CD4-positive, alpha-beta T cell (primary cell): ENCODE measurements at places on chromosomes 6 and 20.
A peak's percentile ranks its signal among the peaks of the same experiment; 100 is the strongest.

DNA sequence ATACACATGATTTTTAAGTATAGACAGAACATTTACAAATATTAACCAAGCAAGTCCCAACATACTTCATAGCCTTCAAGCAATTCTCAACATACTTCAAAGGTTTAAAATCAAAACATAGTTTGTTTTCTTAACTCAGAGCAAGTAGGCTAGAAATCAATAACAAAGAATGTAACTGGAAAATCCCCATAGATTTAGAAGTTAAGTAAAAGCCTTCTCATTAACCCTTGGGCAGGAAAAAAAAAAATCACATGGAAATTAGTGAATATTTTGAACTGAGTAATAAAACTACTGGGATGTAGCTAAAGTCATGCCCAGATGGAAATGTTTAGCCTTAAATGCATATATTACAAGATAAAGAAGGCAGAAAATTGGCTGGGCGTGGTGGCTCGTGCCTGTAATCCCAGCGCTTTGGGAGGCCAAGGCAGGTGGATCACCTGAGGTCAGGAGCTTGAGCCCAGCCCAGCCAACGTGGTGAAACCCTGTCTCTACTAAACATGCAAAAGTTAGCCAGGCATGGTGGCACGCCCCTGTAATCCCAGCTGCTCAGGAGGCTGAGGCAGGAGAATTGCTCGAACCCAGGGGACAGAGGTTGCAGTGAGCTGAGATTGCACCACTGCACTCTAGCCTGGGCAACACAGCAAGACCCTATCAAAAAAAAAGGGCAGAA, 316.1 kb downstream of the TAF4 start:
- no peak for DNase-seq

- DNase-seq: no peak
Observed at GRCh38 chr6:67219346-67219745, 1415.7 kb upstream of the ADGRB3 start.

- DNase-seq: no peak
Observed at GRCh38 chr6:2839195-2839981, 2.3 kb downstream of the SERPINB1 start.

- DNase-seq: no peak
Observed at GRCh38 chr6:52953911-52954839, 40.9 kb downstream of the GSTA4 start.

GRCh38 chr6:107228754-107229153, 113.4 kb upstream of the BEND3 start:
- no peak for DNase-seq

DNA sequence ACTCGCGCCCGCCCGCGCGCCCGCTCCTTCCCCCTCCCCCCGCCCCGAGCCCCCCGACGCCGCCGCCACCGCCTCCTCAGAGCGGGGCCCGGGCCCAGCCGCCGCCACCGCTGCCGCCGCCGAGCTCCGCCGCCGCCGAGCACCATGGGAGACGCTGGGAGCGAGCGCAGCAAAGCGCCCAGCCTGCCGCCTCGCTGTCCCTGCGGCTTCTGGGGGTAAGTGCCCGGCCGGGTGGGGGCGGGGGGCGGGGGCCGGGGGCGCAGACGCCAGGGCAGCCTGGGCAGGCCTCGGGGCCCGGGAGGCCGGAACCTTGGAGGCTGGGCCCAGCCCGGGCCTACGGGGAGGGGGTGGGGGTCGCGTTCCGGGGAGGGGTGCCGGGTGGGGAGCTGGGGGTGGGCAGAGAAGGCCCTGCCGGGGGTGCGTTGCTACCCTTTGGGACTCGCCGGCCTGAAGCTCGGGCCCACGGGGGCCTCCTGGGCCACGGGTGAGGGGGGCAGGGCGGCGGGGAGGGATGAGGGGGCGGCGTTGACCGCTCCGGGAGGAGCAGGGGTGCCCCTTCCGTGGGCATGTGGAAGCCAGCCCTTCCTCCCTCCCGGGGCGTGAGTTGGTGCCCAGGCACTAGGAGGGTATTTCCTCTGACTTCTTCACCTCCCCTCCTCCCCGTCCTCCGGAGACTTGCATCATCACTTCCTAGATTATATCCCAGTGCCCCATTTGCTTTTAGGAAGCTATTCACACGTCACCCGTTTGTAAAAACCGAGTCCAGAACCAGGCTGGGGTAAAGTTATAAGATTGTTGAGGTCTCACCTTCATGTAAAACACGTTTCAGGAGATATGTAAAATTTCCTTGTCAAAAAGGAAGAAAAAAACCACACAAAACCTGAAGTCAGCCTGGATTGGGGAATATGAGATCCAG, 533 bp downstream of the ZFAND3 start:
- DNase-seq: peak; percentile 16

- DNase-seq: no peak
Observed at GRCh38 chr20:50372770-50373088, 137.5 kb upstream of the PTPN1 start.

GRCh38 chr20:19079536-19080299, 132.7 kb upstream of the SLC24A3 start:
- no peak for DNase-seq

DNA sequence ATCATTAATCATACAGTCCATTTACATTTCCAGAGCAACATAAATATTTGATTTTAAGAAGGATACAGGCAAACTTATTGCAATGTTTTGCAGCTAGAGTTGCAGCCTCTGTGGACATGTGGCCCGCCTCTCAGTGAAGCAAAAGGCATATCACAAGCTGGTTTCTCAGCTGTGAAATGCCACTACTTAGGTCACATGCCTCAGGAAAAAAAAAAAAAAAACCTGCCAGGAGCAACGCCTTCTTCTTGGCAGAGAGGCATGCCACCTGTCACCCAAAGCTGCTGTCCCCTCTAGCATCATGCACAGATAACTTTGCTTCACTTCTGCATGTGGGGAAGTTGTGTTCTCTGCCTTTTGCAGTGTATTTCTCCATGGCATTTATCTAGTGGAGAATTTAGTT, 18.5 kb downstream of the GRM1 start:
- DNase-seq: no peak

DNA sequence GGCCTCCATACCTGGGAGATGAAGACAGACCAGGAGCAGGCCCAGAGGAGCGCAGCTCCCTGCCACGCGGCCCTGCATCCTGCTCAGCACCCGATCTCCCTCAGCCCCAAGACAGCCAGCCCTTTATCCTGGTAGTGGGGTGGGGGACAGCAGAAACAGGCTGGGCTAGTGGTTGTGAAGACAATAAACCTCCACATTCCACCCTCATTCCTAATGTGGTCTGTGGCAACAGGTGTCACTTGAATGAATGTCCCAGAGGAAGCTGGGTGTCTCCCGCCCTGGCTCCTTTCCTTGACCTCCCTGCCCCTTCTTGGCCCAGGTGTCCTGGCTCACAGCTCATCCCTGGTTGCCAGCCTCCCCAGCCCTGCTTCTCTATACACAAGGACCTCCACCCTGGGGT, at the start of gene C6orf15:
Gene C6orf15 (minus strand): TSS at position 98 of the 400 bp plus-strand sequence. CDS start 20 bp downstream, at position 78.
- no peak for DNase-seq

DNA sequence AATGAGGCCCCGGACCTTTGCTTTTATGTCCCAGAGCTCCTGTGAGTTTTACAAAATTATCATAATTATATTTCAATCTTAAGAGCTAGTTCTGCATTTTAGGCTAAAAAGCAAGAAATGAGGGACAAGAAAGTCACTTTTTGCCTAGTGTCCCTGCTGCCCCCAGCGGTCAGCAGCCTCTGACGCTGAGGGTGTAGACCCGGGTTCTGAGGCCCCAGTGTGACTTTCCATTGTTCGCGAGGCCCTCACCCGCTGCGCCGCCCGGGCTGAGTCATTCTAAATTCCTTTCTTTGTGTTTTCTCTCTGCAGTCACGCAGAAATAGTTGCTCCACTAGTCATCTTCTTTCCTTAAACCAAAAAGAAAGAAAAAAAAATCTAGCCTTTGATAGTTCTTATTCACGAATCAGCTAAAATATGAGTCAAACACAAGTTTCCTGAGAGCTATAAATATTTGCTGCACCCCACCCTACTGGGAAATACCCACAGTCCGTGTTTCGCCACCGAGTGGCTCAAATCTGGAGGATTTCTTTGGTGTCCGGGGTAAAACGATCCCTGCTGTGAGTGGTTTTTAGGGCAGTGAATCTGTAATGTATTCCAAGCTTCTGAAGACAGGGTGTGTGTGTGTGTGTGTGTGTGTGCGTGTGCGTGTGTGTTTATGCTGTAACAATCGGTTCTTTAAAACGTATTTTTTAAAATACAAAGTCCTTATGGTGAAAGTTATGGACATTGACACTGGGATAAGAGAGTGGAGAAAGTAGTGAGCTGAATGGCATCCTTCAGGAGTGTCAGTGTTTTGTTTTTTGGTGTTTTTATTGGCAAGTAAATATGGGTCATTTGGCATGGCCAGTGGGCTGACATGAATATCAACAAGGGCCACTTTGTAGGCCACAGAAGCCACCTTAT, 59.7 kb upstream of the EEF1A1 start:
- DNase-seq: peak; percentile 24

DNA sequence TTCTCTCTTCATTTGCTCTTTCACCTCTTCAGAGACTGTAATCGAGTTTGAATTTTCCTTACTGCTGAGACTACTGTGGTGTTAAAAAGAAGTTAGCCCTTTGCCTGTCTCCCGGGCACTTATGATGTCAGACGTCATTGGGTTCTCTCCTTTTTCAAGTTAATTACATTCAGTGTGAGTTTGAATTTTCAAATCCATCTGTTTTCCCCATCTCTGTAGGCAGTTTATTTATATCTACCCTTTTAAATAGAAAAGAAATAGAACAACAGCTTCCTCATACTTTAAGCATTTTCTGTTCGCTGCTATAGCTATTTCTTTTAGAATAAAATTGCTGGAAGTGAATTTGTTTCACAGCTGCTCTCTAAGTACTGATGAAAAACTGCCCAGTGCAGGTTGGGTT, 81.4 kb downstream of the MCHR2 start:
- no peak for DNase-seq

- DNase-seq: no peak
Observed at GRCh38 chr6:99393366-99393697, 663 bp downstream of the COQ3 start.

GRCh38 chr6:156689656-156690055, 87.5 kb upstream of the ARID1B start:
- no peak for DNase-seq

DNA sequence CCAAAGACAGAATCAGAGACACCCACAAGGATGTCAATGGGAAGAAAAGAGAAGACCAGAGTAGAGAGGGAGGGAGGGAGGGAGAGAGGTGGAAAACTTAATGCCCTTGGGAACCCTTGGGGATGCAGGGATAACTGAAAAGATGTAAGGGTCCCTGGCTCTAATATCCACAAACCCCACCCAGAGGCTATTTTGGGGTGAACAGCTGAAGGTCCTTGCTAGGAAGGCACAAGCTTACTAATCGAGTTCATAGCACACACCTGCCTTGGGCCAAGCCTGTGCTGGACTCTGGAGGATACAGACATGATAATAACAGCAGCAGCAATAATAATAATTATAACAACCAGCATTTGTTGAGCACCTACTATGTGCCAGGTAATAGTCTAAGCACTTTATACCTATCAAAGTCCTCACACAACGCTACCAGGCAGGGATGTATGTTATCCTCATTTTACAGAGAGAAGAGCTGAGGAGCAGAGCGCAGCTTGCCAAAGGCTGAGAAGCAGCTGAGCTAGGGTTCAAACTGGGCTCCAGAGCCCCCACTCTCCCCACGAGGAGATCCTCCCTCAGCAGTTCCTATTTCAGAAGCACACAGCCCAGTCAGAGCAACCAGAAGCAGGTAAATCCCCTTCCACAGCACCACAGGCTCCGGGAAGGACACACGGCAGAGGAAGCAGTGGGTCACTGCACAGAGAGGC, 174.2 kb downstream of the ANKRD60 start:
- no peak for DNase-seq

- no peak for DNase-seq
Observed at GRCh38 chr6:17150096-17150495, 48.2 kb downstream of the STMND1 start.

DNA sequence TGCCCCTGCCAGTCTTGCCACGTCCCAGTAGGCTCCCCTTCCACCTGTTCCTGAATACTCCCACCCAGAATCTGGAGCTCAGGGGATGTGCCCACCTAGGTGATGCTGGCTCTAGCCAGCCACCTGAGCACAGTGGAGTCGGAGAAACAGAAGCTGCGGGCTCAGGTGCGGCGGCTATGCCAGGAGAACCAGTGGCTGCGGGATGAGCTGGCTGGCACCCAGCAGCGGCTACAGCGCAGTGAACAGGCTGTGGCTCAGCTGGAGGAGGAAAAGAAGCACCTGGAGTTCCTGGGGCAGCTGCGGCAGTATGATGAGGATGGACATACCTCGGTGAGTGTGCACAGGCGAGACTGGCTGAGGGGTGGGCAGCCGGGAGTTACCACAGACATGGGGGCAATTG, 3.4 kb downstream of the KLC4 start:
- no peak for DNase-seq

DNA sequence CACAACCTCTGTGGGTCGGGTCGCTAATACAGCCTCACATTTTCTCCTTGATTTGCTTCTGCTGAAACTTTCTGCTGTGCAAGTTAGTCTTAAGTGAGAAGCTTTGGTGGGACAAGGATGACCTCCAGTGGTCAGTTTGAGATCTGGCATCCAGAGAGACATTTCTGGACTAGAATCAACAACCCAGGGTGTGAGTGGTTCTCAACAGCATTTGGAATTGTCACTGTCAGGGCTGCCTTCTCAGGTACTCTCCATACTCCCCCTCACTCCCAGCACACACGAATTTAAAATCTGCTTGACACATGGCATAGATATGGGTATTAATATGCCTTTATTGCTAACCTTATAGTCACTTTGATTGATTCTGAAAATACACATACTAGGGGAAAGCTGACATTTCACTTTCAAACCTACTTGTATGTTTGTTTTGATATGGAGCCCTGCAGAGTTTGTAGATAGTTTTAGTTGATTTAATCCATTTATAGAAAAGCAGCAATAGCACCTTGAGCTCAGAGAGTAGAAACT, 13.2 kb downstream of the OTOR start:
- DNase-seq: peak; percentile 78

GRCh38 chr6:150322466-150322871, 46.3 kb upstream of the IYD start:
- no peak for DNase-seq

GRCh38 chr6:153088796-153089195, 42.3 kb downstream of the RGS17 start:
- no peak for DNase-seq

DNA sequence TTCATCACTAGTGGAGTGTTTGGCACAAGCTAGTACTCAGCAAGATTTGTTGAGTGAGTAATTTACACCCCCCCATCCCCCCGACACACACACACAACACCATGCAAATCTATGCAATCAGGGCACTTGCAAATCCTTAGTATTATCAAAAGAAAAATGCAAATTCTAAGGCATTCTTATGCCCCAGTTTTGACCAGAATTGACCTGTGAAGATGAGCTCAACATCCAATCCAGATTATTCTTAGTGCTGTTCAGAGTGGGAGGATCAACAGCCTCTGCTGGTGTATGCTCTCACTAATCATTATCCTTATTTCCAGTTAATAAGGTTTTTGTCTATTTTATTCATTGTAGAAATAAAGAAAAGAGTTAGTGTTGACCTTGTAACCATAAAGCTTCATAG, 185.4 kb downstream of the PLCB1 start:
- no peak for DNase-seq

GRCh38 chr6:119273272-119274196, 76.0 kb downstream of the MAN1A1 start:
- no peak for DNase-seq
